ENCODE measurements at places on chromosomes 12 and 14. TPM values are rescaled to one million over a fixed set of nuclear protein-coding genes. Genes with fewer than 3 reads are reported as not detected.

The STYK1 gene
- total RNA-seq, result 1.0 TPM

The OSGEP gene
- total RNA-seq, result 72.9 TPM

The RTL1 gene
- total RNA-seq, result 8.8 TPM

The DUSP16 gene
- total RNA-seq, result 31.9 TPM

The C12orf50 gene
- 0.22 TPM for total RNA-seq

The GLT8D2 gene
- total RNA-seq, result 13.1 TPM

The IL22 gene
- total RNA-seq, result not detected

DNA sequence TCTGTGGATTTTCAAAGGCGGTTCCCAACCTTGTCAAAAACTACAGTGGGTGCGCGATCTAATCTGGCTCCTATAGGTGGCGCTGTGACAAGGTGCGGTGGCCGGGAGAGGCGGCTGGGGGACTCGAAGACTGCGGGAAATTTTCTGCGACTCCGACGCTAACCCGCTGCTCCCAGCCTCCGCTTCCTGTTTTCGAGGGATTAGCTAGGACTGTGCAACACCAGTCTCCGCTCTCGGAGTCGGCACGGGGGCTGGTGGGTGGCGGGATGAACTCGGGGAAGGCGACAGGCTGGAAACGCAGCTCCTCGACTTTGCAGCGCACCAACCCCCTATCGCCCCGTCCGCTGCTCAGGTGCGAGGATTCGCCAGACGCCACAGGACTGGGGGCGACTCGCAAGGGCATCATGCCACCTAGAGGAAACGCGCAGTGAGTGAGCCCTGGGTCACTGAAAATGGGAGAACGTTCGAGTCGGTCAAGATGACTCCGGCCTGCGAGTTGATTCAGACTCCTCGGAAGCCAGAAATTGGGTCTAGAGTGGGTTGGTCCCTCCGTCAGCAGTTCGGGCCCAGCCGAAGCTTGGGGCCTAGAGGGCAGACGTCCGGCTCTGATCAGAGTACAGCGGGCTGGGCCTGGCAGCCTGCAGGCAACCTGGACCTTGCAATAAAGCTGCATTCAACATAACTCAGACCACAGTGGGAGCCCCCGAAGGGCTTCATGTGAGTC is 5.5 kb upstream of the PAX9 start:
- DNase-seq, result peak; percentile 80

GRCh38 chr14:39451811-39452210 is 19.6 kb upstream of the FBXO33 start:
- no peak for DNase-seq

- no peak for DNase-seq
Observed at GRCh38 chr12:100682178-100682577, 108.7 kb downstream of the GAS2L3 start.

DNA sequence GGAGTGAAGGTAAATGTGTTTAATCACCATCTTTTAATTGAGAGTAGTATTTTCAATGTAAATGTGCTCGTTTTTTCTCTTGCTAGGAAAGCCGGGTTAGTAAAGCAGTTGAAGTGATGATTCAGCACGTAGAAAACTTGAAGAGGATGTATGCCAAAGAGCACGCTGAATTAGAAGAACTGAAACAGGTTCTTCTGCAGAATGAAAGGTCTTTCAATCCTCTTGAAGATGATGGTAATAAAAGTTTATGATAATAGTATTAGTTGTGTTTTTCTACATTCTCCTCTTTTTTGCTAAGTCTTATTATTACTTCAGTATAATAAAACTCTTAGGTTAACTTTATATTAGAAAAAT is 93.9 kb downstream of the DNAI7 start:
- DNase-seq, result no peak

GRCh38 chr12:15558915-15559528 is 230.2 kb downstream of the EPS8 start:
- no peak for DNase-seq

GRCh38 chr12:131774576-131775391 is 53.4 kb upstream of the MMP17 start:
- no peak for DNase-seq

- DNase-seq, result peak; percentile 71
Observed at GRCh38 chr12:39145175-39145999, 240.0 kb upstream of the CPNE8 start.

- DNase-seq, result no peak
Observed at GRCh38 chr12:79482921-79483320, 207.8 kb downstream of the PAWR start.

DNA sequence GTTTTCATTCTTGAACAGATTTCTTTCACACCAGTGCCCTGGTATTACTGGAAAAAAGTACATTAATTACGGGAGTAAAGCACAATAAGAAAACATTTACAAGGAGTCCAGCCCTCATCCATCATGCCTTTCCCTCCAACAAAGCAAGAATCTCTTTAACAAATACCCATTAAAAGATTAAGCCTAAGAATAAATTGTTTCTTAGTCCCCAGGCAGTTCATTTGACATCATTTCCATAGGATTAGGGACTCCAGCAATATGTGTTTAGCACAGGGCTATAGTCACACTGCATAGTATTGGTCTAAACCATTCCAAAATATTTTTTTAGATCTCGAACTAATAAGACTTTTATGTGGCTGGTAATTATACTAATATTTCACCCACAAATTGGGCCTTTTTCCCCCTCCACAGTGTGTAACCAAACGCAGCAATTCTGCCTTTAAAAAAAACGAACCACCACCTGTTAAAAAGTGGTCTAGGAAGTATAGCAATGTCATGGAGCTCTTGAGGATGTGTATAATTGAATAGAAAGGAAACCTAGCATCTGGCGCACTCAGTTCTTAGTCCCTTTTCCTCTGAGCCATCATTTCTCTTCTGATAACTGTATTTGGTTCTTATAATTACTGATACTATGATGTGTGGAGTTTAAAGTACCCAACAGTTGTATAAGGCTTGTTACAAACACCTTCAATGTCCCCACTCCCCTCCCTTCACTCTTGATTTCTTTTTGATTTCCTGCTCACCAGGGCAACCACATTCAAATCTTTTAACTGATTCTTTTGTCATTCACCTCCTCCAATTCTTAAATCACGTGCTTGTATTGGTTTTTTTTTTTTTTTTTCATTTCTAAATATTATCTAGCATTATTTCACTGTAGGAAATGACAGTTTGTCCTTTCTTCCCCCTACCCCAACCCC is 138.7 kb downstream of the ETV6 start:
- DNase-seq, result no peak

DNA sequence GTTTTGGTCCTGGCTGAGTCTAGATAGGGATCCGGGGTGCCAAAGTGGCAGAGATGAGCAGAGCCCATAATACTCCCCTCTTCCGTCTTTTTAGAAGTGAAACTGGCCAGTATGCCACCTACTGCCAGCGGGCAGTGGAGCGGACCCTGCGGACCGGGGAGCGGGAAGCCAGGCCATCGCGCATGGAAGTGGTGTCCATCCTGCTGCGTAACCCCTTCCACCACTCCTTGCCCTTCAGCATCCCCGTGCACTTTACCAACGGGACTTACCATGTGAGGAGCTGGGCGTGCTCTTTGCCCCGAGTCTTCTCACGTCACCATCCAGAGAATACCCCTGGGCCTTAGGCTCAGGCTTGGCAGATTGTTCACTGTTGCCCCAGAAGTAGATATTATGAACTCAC is 21.0 kb downstream of the PIGH start:
- DNase-seq, result no peak

GRCh38 chr12:57475271-57476161 is 4.2 kb downstream of the ARHGAP9 start:
- DNase-seq, result no peak

- no peak for DNase-seq
Observed at GRCh38 chr12:109291117-109291516, 18.0 kb downstream of the FOXN4 start.

DNA sequence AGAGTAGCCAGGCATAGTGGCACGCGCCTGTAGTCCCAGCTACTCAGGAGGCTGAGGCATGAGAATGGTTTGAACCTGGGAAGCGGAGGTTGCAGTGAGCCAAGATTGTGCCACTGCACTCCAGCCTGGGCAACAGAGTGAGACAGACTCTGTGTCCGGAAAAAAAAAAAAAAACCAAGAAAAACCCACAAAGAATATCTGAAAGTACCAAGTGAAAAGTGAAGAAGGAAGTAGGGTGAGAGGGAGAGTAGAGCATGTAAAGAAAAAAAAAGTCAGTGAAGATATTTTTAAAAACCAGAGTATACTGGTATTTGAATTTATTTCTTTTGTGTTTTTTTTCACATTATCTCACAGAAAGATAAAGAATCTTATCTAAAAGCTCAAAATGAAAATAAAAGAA is 43.3 kb upstream of the ISM2 start:
- no peak for DNase-seq

DNA sequence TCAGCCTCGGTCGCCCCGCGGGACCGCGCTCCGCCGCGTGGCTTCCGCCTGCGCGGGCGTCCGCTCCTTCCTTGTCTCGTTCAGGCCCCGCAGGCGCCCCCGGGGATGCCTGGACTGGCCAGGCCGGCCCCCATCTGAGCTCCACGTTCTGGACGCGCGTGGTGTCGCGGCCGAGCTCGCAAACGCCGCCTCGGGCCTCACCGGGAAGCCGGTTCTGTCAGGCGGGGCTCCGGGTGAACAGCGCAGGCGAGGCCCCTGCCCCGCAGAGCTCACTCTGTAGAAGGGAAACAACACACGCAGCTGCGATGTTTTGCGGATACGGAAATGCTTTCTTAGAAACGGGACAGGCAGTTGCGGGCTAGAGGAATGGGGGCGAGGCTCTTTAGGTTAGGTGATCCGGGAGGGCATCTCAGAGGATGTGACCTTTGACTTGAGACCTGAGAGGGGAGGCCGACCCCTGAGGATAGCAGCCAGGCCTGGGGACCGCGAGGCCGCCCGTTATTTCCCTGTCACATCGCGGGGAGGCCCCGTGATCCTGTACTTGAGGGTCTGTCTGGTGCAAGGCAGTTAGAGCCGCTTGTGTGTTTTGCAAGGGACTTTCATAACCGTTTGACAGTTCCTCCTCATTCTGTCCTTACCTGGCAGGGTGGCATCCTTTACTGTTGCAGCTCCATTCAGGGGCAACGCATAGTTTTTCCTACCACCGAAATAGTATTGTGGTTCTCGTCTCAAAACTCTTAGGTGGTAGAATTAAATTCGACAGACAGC is 584 bp downstream of the VRK1 start:
- DNase-seq, result no peak

DNA sequence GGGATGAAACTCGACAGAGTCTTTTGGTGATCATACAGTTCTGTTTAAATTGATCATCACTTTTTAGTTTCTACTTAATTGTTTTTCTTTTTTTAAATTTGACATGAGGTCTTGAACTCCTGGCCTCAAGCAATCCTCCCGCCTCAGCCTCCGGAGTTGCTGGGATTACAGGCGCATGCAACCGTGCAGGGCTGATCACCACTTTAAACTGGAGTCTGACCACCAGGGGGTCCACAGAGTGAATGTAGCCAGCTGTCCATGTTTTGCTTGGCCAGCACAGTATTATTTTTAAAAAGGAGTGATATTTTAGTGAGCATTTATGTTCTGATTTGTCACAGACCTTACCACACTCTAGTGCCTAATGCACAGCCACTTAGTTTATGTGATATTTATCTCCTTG is 10.7 kb downstream of the DAAM1 start:
- no peak for DNase-seq

DNA sequence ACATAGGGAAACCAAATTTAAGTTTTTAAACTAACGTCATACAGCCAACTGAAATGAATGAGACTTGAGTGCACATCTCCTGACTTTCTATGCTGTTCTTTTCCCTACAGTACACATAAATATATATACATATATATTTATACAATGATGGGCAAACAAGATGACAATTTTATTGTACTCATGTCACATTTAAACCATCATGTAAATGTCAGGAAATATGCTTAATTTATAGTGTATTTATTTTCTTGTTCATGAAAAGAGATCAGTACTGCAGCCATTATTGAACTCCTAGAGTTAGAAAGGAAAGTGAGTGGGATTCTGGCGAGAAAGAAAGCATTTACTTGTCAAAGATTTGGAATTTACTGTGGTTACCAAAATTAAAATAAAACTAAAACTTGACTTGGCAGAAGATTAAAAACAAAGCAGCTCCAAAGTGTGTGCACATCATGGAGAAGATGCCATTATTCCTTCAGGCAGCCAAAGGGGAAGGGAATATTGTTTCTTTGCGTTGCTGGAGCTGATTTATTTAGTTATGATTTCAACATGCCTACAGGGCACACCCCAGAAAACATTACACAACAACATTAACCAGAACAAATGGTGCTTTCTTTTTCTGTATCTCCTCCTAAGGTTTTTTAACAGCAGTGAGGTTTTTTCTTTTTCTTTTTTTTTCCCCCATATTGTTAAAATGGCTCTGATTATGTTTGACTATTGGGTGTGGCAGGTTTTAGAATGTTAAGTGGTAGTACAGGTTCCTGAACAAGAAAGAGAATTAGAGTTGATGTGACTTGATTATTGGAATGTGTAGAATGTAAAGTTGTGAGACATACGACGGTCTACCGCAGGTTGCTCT is 144.6 kb downstream of the RAD51B start:
- no peak for DNase-seq

DNA sequence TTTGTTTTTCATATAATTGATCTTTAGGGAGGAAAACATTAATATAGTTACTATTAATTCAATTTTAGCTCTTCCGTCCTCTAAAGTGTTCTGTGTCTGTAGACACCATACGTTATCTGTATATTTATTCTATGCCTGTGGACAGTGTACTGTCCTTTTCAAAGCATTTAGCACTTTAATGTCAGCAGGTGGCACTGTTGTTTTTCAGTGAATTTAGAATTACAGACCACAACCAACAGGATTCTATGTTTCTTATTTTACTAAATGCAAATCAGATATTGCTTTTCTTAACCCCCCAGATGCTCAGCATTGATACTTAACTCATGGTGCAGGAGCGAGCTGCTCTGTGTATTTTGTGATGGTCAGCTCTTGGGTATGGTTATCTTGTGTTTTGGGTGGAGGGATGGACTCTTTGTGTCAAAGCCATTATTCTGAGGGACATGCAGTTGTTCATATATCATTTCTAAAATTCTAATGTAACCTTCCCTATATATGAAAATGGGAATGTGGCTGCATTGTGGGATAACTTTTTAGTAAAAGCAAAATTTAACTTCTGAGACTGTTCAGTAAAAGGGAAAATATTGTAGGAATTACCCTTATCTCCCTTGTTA is 65.2 kb downstream of the PAPOLA start:
- no peak for DNase-seq

DNA sequence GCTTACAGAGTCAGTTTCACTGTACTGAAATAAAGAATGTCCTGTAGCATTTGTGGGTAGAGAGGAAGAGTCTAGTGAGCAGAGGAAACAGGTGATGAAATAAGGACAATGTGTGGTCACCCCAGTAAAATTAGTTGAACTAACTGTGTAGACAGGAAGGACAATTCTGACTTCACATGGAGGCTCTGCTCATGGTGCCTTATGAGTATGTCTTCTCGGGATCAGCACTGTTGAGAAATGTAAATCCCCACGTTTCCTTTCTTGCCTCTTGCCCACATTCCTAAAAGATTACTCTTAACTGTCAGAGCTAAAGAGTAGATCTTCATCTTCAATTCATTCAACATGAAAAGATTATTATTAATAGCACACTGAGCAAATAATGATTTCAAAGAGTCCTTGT is 113.2 kb upstream of the FLRT2 start:
- DNase-seq, result no peak

GRCh38 chr14:81837304-81837703 is 303.7 kb upstream of the SEL1L start:
- DNase-seq, result no peak
